ENCODE measurements at places on chromosomes 6 and 20.

DNA sequence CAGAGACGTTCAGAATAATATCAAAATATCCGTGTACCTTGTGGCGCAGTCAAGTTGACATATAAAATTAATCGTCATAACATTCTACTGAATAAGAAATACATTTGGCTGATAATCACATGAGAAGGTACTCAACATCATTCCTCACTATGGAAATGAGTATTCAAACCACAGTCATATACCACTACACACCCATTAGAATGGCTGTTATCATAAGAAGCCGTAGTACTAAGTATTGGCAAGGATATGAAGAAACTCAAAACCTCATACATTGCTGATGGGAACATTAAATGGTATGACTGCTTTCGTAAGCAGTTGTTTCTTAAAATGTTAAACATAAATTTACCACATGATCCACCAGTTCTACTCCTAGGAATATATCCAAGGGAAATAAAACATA, 244.7 kb downstream of the CDKAL1 start:
- no peak for DNase-seq

DNA sequence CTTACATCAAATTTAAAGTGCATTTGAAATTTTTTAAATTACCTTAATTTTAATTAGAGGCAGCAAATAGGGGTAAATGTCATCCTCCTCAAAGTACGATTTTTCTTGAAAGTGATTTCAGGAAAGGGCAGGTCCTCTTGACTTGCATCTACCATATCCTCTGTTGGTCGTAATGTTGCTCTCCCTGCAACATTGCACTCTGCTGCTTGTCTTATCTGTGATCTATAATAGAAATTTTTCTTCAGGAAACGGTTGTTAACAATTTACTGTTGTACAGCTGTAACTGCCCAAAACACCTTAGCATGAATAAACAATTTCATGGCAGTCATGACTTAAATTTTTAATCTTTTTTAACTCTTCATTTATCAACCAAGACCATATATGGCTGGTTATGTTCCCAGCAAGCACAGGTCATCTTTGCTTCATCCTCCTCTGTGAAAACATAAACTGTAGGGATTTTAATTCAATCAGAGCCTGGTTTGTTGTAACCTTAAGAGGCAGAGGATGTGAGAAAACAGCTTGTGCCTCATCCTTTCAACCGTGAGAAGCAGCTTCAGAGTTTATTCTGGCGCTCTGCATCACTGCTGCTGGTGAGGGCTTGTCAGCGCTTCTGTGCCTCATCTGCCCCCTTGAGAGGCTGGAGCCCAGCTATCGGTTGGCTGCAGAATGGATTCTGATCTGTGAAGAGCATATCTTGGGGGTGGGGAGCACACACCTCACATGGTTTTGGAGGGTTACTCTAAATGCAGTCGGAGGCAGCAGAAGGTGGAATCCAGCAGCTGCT, 56.0 kb downstream of the CTNNBL1 start:
- DNase-seq = no peak

DNA sequence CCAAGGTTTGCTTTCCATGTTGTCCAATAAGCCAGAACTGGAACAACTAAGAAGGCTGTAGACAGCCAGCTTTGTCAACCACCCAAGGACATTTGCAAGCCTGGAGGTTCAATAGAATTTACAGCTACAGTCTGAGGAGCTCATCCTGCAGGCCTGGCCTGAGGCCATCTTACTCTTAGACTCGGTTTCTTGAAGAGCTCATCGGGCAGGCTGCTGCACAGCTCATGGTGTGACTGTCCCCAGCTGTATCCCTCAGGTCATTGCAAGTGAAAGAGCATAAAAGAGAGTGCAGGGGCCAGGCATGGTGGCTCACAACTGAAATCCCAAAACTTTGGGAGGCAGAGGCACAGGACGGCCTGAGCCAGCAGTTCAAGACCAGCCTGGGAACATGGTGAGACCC, 96.9 kb upstream of the FOXQ1 start:
- no peak for DNase-seq

- DNase-seq = no peak
Observed at GRCh38 chr6:4603291-4603690, 172.9 kb upstream of the CDYL start.

- no peak for DNase-seq
Observed at GRCh38 chr20:38110525-38111178, 54.4 kb downstream of the TGM2 start.

GRCh38 chr6:119162134-119162775, 83.8 kb upstream of the FAM184A start:
- DNase-seq = no peak

DNA sequence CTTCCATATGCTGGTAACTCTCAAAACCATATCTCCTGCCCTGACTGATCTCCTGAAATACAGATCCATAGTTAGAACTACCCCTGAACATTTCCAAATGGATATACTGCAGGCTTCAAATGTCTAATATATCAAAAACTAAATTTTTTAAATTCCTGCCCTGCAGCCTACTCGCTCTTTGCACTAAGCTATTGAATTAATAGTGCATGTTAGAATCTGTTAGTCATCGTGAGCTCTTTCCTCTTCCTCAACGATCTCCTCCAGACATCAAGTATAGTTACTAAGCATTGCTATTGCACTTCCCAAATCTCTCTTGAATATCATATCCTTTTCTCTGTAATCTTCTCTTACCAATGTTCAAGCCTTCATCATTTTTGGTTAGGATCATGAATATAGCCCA, 26.0 kb upstream of the RSPO3 start:
- no peak for DNase-seq

GRCh38 chr6:42751055-42751454, 5.2 kb upstream of the TBCC start:
- no peak for DNase-seq

GRCh38 chr6:129835691-129836090, 25.4 kb downstream of the TMEM244 start:
- no peak for DNase-seq

- DNase-seq = no peak
Observed at GRCh38 chr6:113723182-113723581, 134.0 kb upstream of the MARCKS start.

- DNase-seq = no peak
Observed at GRCh38 chr6:10431423-10432164, 16.7 kb upstream of the TFAP2A start.
